Type B pancreatic cell (in vitro differentiated cells): ENCODE measurements at places on chromosomes 3 and 15. TPM values are rescaled to one million over a fixed set of nuclear protein-coding genes. Genes with fewer than 3 reads are reported as not detected.

Gene ACP3
- 3.5 and 8.2 TPM in 2 replicates for total RNA-seq

Gene TGM4
- total RNA-seq: not detected in 2 replicates

Gene FAM3D
- 7.4 and 7.6 TPM in 2 replicates for total RNA-seq

Gene NTRK3
- total RNA-seq: 2.9 and 16.9 TPM in 2 replicates

Gene TMEM207
- total RNA-seq: not detected in 2 replicates

Gene PCBP4
- 74.8 and 91.9 TPM in 2 replicates for total RNA-seq

Gene GHSR
- total RNA-seq: not detected in 2 replicates

Gene FOXB1
- 0.60 TPM in 1 of 2 replicates, not detected in the other for total RNA-seq

Gene MINDY2
- 39.8 and 82.1 TPM in 2 replicates for total RNA-seq
